ENCODE measurements at places on chromosomes 13 and 19.

DNA sequence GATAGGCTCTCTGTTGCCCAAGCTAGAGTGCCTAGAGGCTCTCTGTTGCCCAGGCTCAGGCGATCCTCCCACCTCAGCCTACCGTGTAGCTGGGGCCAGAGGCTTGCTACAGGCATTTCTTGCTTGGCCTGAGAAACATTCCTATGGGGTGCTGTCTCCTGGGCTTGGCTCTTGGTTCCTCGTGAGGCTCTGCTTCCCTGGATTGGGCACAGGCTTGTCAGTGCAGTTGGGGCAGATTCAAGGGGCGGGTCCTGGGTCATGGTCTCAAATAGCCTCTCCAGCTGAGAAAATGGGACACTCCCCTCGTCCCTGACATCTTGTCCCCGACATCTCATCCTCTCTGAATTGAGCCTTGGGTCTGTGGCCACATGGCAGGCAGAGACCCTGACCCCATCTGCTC, 4.9 kb downstream of the TSSK6 start:
- no peak for DNase-seq

- DNase-seq = peak; percentile 38
These were observed 811 bp downstream of the ARMC6 start for GRCh38 chr19:19034204-19034624.

DNA sequence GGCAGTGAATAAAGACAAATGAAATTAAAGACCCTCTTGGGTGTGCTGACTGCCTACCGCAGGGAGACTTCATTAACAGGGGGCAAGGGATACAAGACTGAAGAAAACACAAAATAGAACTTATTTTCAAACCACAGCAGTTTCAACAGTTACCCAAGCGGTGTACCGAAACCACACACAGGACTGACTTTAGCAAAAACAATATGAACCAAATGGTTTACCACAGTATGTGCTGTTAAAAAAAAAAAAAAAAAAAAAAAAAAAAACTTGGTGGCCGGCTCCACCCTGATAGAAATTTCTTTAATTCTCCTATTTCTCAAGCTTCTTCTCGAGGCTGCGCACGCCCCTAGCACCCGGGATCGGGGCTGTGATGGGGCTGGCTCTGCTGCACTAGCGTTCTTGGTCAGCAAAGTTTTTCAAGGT, 42.6 kb downstream of the KLF2 start:
- no peak for DNase-seq

DNA sequence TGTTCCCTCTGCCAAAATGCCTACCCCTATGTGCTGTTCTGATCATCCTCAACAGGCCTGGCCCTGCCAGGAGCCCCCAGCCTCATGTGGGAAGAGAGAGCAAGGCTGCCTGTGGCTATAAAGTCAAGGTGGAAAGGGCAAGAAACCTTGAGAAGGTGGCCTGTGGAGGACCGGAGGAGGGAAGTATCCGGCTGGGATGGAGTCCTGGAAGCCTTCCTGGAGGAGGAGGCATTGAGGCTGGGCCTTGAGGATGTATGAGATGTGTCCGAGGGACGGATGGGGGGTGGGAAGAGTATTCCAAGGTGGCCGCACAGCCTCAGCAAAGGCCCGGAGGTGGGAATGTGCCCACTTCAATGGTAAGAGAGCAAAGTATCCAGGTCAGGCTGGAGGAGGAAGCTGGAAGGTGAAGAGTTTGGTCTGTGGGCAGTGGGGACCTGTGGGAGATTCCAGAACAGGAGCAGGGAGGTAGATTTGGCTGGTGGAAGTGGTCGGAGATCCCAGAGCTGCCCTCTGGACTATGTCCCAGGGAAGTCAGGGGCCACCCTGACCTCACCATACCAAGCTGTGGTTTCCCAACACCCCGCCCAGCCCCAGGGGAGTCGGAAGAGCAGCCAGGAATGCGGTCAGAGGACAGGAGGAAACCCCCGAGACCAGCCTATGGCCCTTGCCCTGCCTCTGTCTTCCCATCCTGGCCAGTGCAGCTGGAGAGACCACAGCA, 3.0 kb upstream of the PLIN4 start:
- DNase-seq = no peak

- peak; percentile 100 for DNase-seq
These were observed at the start of gene PPP1R15A for GRCh38 chr19:48872182-48872883. TSS of gene PPP1R15A (plus strand) at chr19:48872421. CDS start at chr19:48873234, 813 bp downstream.

DNA sequence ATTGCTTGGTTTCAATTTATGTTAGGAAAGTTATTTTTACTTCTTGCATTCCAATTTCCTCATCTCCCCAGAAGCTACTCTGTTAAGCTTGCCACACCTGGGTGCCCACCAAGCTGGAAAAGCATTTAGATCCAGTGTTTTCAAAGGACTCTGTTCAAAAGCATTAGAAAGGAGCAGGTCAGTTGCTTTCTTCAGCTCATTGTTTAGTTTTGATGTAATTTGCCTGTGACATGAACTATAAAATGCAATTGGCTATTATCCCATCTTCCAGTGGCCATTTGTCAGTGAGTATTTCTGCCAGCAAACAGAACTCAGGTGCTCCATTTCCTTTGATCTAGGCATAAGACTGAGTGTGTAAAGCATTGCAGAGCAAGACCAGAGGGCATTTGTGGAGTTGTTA, 46.7 kb upstream of the RNF113B start:
- no peak for DNase-seq

GRCh38 chr13:80363890-80364503, 23.1 kb upstream of the SPRY2 start:
- DNase-seq = no peak

- no peak for DNase-seq
These were observed 419.9 kb downstream of the IRS2 start for GRCh38 chr13:109366525-109366924.

GRCh38 chr13:45073809-45074208, 46.5 kb upstream of the GTF2F2 start:
- DNase-seq = no peak

DNA sequence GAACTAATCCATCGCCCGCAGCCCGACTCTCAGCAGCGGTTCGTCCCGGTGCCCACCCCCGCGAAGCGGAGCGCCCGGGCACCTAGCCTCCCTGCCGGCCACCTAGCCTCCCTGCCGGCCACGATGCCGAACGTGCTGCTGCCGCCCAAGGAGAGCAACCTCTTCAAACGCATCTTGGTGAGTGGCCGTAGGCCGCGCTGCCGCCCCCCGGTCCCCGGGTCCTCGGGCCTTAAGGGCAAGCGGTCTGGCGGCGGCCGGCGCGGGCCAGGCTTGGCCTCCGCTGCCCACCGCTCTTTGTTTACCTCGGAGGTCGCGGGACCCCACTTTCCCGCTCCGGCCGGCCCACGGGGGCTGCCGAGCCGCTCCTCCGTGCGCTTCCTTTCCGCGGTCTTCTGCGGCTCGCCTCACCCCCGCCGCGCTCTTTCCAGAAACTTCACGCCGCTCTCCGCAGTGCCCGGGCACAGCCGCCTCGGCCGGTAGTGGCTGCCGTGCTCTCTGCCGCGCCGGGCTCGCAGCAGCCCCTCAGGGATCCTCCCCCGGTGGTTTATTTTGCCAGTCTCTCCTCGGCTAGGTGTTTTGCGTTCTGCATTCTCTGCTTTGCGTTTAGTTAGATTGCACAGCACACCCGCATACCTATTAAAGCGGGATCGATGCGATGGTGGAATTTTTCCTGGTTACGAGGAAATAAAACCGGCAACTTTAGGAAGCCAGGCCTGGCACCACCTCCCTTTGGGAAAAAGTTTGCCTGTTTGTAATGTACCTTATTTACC, 524 bp downstream of the NAA16 start:
- peak; percentile 43 for DNase-seq

DNA sequence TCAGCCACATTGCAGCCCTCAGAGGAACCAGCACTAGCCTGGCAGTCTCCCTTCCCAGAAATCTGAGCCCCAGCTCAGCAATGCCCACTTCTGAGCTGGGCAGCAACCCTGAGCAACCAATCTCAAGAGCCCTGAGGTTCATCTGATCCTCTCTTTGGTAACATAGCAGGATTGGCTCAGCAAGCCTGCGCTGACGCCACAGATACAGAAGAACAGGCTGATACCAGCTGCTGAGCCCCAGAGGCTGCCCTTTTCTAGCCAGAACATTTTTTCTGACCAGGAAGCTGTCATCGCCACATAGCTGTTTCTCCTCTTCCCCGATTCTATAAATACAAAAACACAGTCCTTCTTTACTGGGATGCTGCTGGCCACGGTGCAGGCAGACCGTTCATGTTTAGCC, 59.8 kb downstream of the TRPM4 start:
- DNase-seq = no peak

DNA sequence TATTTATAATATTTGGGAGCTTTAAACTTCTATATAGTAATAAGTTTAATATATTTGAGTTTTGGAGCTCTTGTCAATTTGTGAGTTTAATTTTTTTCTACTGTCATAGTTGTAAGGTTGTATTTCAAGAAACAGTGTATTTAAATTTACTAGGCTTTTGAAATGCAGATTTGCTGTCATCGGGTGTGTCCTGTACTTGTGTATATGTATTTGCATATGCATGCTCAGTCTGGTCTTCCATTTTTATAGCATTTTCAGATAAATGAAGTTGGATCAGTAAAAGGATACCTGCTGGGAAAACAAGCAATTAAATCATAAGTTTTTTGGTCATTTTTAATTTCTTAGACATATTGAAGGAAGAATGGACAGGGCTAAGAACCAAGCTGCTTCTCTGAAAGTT, 33.1 kb downstream of the SLAIN1 start:
- DNase-seq = no peak

DNA sequence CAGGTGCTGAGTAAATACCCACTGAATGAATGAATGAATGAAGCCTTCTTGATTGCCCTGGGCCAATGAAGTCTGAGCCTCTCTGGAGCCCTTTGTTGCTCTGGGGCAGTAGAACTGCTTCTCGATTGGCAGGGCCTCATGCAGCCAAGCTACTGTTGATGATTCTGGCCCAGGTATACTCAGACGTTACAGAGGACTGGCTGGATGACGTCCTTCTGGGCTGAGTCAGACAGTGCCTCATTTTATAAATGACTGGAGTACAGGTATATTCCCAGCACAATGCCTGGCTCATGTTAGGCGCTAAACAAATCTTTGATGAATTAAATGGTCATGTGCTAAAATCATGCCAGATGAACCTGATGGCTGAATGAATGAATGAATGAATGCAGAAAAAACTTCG, 243.8 kb upstream of the MAB21L1 start:
- no peak for DNase-seq

DNA sequence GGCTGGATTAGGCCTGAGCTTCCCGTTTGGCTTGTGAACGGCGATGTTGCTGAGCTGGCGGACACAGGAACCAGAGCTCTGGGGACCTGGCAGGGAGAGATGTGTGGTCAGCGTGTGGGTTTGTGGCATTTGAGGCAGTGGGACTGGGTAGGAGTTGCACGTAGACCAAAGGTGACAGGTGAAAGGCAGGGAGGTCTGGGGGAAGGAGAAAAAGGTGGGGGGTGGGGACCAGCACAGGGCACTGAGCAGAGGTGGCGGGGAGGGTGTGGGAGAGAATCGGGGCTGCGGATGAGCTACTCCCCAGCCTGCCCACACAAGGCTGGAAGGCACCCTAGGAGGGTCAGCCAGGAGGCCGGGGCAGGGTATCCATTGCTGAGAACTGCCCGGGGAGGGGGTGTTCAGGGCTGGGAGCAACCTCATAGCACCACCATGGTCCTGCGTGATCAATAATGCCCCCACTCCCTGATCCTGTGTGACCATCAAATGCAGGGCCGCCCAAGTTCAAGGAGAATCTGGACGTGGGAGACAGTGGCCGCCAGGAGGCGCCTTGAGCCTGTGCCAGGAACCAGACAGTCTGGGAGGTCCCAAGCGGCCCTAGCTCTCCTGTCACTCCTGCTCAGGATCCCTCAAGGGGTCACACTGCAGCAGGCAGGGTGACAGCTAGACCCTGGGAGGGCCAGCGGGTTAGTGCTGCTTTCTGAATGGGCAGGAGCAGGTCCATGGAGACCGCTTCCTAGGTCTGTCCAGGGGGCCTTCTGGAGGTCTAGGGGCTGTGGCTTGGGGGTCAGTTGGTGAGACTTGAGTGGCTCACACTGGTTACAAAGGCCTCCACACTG, 12.8 kb upstream of the SELENOW start:
- no peak for DNase-seq

- DNase-seq = no peak
These were observed 48.2 kb upstream of the PEPD start for GRCh38 chr19:33569821-33570220.

DNA sequence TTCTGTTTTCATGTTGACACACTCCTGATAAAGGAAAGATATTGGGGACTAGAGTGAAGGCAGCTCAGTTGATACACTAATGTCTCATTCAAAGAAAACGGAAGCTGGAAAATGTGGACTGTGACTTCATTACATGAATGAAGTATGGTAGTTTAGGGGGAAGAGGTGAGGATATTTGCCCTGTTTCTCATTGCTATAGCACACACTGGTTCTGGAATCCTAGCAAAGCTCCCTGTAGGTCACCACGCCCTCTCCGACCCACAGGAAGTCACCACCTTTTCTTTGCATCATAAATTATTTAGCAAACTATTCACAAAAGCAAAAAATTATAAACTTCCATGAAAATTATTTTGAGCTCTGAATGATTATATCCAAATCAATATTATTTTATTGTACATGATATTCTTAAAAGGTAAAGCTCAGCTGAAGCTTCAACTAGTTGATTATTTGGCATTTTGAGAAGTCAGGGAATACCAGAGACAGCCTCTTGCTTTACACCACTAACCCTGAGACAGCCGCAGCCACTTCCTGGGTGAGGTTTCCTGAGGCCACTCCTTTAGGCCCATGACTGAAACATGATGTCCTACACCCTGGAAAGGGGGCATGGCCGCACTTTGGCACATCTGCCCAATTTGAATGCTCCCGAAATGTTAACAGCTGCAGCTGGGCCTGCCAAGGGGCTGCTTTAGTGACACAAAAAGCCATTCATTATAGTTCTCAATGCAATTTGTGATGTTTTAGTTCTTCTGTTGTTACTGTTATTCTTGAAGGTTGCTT, 50.0 kb upstream of the WDFY2 start:
- no peak for DNase-seq

DNA sequence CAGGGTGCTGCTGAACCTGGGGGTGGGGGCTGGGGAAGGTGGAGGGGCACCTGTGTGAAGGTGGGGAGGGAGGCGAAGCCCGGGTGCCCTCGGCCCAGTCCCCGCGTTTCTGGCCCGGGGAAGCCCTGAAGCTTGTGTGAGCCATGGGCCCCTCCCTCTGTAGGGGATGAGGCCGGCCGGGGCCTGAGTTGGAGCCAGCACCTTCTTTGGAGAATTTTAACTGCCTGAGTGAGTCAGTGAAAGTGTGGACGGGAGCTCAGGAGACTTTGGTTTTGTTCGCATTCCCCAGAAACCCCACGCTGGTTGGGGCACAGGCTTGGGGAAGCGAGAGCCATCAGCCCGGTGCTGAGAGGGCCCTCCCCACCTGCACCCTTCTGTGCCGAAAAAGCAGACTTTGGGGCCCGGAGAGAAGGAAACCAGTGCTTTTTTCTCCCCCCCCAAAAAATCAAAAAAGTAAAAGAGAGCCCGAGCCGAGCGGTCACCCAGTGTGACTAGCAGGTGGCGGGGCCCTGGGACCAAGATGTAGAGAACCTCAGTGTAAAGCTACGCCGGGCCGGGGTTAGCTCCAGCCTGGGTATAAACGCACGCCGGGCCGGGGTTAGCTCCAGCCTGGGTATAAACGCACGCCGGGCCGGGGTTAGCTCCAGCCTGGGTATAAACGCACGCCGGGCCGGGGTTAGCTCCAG, 45.1 kb downstream of the TMEM255B start:
- DNase-seq = no peak

All from central memory CD8-positive, alpha-beta T cell (primary cell).